NCI-H446 (cell line): ENCODE measurements at places on chromosomes 12 and 14.

GRCh38 chr12:12499909-12500604 lies 62.6 kb downstream of the DUSP16 start:
- no peak for DNase-seq

- DNase-seq = no peak
Measured at GRCh38 chr14:95564060-95564459, 29.2 kb downstream of the GLRX5 start.

GRCh38 chr12:88763536-88764100 lies 183.3 kb upstream of the KITLG start:
- no peak for DNase-seq

- DNase-seq = no peak
Measured at GRCh38 chr12:85626784-85627171, 209.4 kb downstream of the RASSF9 start.

DNA sequence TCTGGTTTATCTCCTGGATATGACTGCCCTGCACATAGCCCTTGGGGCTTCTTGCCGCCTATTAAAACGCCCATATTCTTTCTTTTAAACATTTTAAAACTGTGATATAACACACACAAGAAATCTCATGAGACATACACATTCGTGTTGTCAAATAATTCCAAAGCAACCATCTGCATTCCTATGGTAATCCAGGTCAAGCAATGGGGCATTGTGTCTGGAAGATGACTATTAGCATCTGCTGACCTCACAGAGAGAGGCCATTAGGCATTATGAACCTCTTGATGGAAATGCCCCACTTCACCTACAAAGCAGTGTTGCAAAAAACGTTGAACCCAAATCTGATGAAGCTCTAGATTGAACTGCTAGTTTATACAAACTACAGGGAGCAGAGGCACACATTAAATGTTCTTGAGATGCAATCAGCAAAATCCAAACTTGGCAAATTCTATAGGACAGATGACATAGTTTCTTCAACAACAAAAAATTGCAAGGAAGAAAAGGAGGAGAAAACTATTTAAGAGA lies 513.8 kb upstream of the CCDC196 start:
- DNase-seq = no peak

DNA sequence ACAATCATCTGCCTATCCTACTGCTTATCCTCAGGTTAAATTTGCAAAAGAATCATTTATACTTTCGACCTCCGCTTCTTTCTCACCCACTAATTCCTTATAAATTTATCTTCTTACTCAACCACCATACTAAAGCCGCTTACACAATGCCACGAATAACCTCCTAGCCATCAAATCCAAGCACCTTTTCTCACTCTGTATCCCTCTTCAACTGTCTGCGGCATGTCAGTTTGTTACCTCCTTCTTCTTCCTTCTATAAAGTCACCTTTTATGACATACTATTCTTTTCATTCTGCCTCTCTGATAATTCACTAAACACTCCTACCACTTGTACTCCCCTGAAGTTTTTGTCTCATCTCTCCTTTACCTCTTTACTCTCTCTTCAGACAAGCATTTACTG lies 66.3 kb downstream of the SEC23A start:
- DNase-seq = no peak

- no peak for DNase-seq
Measured at GRCh38 chr12:57605811-57606311, 1.2 kb downstream of the DTX3 start.

- no peak for DNase-seq
Measured at GRCh38 chr14:24435998-24436354, 6.2 kb downstream of the KHNYN start.

DNA sequence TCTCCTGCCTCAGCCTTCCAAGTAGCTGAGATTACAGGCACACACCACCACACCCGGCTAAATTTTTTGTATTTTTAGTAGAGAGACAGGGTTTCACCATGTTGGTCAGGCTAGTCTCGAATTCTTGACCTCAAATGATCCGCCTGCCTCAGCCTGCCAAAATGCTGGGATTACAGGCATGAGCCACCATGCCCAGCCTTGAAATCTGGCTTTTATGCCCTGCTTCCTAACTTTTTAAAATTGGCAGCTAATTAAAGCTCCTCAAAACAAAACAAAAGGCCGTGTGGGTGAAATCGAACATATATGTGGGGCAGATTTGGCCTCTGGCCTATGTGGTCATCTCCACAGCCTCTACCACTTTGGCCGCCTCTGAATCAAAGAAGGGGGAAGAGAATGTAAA lies 37.9 kb downstream of the KCTD10 start:
- DNase-seq = no peak

DNA sequence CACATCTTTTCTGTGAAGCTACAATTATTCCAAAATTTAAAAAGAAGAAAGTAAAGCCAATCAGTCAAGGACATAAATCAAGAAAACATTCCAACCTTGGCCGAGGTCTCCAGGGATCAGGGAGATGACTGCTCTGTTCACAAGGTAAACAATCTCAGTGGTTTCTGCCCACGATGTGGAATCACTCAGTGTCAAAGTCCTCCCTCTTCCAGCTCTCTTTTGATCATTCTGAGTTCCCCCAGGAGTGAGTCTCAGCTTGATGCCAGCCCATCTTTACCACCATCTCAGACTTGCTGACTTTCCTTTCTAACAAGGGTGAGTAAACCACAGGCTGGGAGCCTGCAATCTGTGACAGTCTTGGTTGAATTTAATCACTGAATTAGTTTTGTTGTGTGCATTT lies 4.8 kb upstream of the SERPINA9 start:
- no peak for DNase-seq
